ENCODE measurements at places on chromosomes 13 and 19.
A peak's percentile ranks its signal among the peaks of the same experiment; 100 is the strongest.

- peak; percentile 33 for DNase-seq
Measured at GRCh38 chr19:40523322-40524047, 53.2 kb upstream of the SHKBP1 start.

DNA sequence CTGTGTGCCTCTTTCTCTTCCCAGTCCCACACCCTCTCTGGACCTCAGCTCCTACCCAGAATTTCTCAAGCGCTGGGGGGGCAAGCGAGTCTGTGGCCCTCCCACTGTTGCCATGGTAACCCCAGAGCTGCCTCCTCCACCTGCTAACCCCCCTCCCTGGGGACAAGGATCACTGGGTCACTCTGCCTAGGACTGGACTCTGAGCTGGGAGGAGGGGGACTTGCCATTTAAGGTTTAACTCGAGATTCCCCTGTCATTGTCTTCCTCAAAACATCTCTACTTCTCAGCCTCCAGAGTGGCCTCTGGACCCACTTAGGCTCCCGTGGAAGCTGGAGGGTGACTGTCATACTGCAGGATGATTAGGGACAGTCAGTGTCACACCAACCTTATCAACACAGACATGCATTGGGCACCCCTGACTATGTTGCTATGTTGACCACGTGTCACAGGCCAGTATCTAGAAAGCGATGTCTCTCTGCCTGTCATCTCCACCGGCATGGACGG is 2.2 kb downstream of the PALM3 start:
- no peak for DNase-seq

GRCh38 chr19:1259206-1259875 is 9.8 kb upstream of the CIRBP start:
- peak; percentile 68 for DNase-seq

DNA sequence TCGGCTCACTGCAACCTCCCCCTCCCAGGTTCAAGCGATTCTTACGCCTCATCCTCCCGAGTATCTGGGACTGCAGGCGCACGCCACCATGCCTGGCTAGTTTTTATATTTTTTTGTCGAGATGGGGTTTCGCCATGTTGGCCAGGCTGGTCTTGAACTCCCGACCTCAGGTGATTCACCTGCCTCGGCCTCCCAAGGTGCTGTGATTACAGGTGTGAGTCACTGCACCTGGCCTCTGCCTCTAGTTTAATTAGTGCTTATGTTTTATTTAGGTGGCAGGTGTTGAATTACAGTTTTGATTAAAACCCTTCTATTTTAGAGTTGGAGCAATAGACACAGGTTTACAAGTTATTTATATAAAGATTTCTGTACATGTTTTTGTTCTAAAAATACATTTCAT is 42.8 kb downstream of the ATP11A start:
- no peak for DNase-seq

DNA sequence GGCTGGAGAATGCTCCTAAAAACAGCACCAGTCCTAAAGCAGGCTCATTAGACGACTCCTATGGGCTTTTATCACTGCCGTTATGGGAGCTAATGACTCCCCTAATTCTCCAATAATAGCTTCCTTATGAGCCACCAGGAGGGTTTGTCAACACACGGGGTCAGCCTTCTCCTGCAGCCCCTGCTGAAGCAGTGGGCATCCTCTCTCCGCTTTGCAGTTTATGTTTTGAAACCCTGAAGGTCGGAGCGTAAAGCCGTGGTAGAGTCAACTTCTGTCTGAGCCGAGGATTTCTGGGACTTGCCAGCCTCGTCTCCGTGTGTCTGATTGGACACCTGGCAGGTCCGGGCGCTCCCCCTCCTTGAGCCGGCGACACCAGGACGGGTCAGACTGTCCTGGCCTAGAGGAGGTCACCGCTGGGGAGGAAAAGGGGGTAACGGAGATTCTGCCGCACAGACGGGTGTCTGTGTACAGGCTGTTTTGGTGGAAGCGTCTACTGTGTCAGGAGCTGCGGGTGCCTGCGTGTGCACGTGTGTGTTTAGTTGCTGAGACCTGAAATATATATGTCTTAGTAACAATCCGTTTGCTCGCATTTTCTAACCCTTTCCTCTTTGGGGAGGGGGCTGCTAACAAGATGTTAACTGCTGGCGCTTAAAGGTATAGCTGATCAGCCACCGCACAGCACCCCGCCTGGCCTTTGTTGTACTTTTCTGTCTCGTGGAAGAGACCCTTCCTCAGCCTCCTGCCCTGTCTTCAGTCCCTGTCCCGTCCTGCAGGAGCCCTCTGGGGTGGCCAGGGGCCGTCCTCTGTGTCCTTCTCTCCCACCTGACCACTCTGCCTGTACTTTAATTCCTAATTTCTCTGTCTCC is 1.9 kb downstream of the KDM4B start:
- no peak for DNase-seq

- DNase-seq, result no peak
Measured at GRCh38 chr13:93875547-93875946, 603.9 kb downstream of the DCT start.
